ENCODE measurements at places on chromosomes 5 and 9.

GRCh38 chr5:167984951-167985350, 306.5 kb upstream of the WWC1 start:
- DNase-seq: no peak

GRCh38 chr9:21969011-21969940, 24.9 kb downstream of the CDKN2A start:
- no peak for DNase-seq

- DNase-seq: no peak
Observed at GRCh38 chr9:89195131-89195797, 16.6 kb upstream of the SHC3 start.

DNA sequence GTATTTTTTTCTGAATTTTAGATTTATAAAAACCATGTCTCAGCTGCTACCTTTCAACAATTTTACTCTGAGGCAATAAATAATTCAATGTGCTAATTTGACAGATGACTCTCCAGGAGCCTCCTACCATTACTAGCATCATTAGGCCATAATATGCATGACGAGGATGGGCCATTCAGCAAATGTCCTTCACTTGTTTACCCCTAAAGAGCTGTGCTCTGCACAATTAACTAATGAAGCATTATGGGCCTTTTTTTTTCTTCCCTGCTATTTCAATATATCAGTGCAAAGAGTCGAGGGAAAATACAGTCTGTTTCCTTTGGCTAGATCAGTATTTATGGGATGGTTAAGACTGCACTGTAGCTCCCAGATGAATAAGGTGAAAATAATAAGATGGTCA, 627.2 kb downstream of the ISL1 start:
- no peak for DNase-seq

- DNase-seq: no peak
Observed at GRCh38 chr5:125440905-125441304, 694.5 kb upstream of the ZNF608 start.

DNA sequence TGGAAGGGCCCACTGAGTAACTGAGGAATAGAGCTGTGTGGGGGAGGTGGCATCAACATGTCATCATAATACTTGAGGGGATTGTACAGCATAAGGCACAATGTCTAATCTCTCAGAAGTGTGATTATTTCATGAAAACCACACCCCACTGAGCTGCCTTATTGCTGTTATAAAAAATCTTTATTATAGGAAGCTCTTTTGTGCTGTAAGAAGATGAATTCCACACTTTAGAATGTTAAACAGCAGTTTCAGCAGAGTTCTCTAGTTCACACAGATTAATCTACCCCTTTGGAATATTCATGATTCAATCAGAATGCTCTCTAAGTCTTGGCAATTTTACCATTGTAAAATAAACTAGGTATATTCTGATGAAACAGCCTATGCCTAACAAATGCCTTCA, 1389.6 kb downstream of the PTPRD start:
- no peak for DNase-seq

DNA sequence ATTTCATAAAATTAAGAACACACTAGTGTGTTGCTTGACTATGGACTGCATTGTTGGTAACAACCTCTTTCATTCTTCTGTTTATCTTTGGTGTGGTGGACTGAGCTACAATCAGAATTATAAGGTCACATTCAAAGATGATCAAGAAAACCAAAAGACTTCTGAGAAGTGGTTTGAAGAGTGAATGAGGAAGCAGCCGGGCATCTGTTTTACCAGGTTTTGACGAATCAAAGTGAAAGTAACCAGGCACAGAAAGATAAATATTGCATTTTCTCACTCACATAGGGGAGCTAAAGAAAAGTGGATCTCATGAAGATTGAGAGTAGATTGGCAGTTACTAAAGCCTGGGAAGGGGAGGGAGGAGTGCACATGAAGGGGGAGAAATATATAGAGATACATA, 589.1 kb downstream of the ZNF608 start:
- DNase-seq: peak; percentile 20

DNA sequence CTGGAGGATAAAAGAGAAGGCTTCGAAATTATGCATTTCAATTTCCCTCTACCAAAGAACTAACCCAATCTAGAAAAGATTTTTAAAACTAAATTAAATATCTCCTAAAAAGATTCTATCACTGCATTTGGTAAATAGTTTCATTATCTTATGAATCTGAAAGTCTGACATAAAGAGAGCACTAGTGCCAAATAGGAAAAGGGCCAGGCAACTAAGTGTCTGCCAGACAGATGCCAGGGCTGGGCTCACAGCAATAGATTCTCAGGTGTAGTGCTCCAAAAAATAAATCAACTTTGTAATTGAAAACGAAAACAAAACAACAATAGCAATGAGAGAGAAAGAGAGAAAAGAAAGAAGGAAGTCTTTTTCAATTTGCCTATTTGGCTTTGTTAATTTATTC, 157.7 kb upstream of the GNA14 start:
- DNase-seq: no peak

- DNase-seq: no peak
Observed at GRCh38 chr5:89934069-89934468, 475.5 kb downstream of the CETN3 start.

DNA sequence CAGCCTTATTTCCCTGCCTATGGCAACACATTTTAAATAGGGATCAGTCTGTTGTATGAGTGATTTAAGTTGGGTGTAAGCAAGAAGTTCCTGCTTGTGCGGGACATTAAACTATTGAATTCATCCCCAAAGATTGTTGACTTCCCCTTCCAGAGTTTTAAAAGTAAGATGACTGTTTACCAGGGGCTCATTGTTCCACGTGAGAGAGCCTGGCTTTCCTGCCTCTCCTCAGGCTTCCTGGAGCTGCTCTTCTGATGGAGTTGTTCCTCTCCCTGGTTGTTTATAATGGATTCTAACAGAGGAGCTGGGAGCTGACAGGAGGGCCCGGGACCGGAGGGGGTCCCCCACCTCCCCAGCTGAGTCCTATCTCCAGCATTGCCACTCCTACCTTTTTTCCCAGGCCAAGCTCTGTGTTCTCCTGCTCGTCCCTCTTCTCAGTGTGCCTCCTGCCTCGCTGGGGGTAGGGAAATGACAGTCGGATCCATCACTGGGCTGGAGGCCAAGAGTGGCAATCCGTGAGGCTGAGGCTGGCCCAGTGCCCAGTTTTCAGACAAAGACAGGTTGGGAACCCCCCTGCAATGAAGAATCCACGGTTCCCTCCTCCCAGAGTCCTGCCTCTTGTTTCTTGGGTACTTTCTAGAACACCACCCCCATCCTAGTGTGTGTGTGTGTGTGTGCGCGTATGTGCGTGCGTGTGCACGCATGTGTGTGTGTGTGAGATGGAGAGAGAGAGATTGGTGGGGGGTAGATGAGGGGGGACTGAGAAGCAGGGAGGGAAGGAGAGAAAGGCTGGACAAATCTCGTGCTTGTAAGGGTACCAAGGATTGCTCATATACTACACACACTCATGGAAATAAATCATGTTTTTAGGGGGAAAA, 123.7 kb upstream of the NFIB start:
- DNase-seq: peak; percentile 10

DNA sequence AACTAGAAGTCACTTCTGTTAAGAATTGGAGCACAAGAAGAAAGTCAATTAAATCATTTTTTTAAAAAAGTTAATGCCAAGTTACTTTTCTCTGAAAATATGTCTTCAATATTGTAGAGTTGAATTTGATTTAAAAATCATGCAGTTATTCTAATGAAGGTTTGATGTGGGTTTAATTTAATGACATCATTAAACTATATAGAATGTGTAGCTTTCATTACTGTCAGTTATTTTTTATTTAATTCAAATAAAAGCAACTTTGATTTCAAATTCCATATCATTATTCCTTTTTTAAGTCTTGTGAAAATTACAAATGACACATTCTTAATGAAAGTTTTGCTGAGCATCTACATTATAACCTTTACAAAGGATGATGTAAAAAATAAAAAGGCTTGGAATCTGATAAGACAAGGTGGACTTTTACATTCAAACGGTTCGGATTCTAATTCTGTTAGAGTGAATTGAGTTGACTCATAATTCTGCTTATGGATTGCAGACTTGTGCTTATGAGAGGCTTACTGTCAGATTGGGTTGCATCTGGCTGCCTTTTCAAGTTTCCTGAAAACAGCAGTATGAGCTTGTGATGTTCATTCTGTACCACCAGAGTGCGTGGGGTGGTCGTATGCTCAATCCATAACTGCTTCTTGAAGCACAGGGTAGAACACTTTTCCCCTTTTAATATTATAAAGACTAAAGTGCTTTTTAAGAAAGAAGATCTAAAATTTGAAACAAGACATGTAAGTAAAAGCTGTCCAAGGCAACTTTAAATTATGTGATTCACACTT, 253.0 kb upstream of the ARRDC3 start:
- DNase-seq: no peak

DNA sequence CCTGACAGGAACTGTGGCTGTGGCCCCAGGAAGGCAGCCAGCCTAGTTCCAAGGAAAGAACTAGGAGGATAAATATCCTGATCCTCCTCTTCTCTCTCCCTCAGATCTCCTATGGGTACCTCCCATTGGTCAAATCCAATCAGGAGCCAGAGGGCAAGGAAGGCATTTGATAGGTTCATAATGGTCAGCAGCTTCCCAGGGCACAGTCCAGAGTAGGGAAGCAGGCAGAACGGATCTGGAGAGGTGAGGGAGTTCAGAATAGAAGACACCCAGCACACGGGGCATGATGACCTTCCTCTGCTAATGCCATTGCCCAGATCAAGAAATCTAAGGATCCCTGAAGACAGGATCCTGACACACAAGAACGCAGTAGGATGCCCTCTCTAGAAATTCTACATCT, 8.6 kb downstream of the ABLIM3 start:
- no peak for DNase-seq

DNA sequence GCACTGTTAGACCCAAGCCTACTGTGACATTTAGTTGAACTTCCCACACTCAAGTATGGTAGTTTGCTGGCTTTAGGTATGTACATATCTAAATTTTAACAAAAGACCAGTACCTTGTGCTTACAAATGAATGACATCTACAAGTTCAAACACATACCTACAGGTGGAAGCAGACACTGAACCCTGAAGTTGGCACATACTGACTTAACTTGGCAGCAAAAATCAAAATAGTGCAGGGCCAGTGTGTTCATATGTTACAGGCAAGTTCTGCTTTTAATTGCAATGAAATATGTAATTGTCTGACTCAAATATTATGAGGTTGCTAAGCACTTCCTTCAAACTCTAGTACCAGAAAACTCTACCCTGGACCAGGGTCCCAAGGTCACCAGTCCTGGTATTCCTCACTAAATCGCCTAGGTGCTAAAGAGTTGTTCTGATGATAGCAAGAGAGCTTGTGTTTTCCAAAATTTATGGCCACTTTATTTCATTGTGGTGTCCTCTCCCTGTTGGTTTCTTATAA, 77.4 kb downstream of the MEGF10 start:
- DNase-seq: peak; percentile 80

- DNase-seq: no peak
Observed at GRCh38 chr9:115946530-115946929, 207.1 kb upstream of the PAPPA start.

DNA sequence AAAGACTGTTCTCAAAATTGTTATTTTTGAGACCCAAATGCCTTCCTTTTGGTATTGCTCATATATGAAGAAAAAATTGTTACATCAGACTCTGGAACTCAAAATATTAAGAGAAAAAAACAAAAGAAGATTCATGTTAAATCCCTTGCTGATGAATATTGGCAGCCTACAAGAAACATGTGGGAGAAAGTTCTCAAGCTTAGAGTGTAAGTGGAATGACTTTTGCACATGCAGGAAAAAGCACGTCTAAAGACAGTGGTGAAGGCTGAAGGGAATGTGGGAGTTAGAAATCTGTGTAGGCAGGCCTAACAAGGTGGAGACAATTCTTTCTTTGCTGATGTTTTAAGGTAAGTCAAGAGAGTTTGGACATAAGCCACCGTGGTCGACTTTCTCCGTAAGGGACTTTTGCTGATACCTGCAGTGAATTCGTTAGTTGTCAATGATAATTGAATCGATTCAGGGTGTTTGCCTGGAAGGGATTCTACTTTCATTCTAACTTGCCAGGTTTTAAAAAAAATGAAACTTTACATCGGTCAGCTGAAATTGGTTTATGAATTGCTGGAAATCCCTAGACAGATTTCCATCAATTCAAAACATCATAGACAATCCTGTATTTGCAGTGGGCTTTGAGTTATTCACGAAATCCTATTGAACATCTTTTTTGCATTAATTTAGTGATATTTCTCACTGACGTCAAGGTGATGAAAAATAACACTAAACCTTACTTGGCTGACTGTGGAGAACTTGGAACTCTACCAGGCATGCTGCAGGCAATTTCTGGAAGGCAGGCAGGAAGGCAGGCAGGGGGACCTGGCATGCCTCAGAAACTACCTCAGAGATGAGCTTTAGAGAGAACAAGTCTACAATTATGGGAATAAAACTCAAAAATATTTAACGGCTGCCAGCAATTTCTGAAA, 359.1 kb upstream of the ADAMTSL1 start:
- no peak for DNase-seq

DNA sequence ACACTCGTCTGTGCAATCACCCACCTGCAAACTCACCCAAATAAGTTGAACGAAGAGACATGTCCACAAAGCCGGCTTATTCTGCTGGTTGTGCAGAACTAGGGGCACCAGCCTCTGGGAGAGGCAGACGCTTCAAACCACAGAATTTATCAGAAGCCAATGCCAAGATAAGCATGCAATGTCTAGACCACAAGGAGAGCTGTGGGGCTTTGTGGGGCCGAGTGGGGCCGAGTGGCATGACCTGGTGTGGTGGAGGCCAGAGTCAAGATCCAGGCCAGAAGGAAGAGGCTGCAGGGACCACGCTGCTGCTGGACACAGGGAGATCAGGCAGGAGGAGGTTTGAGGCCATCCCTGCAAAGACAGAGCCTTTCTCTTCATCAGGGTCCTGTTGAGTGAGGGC, 259.0 kb downstream of the IRX2 start:
- DNase-seq: no peak

- peak; percentile 9 for DNase-seq
Observed at GRCh38 chr5:24644761-24645160, at the start of gene CDH10. Gene CDH10, minus strand, starts transcription at chr5:24644978. Its CDS starts 51,488 bp downstream, at chr5:24593490.

GRCh38 chr9:97969014-97969413, 14.1 kb upstream of the ANP32B start:
- DNase-seq: no peak

DNA sequence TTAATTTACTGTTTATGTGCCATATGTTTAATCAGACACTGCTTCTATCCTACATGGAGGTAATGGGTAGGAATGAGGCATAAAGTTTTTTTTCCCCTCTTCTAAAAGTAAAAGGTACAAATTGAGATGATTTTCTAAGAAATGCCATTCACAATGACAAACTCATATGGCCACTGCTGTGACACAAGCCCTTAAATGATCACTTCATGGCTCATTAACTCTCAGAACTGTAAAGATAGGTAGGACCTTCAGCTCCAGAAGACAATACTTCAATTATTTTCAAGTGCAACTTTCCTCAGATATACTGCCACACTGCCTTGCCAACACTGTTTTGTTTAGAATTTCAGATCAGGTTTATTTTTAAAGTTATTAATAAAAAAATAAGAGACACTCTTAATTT, 362.9 kb upstream of the ZNF608 start:
- DNase-seq: no peak
